ENCODE measurements at places on chromosomes 16 and 17.

- no peaks in the 10 kb centered on the region for H3K27me3 ChIP-seq
- no peak overlapping the region for H3K27ac ChIP-seq
- DNase-seq, result no peak
- no peaks in the 10 kb centered on the region for H3K4me1 ChIP-seq
These were observed 29.4 kb downstream of the C16orf87 start for GRCh38 chr16:46801428-46802049.

GRCh38 chr17:46958041-46958591 lies 20.9 kb downstream of the RPRML start:
- no peak overlapping the region for H3K27ac ChIP-seq
- no peak for DNase-seq
- no peak overlapping the region for H3K4me3 ChIP-seq
- no peaks in the 10 kb centered on the region for H3K4me1 ChIP-seq
- H3K36me3 ChIP-seq, result peaks cover 3% of the 10 kb centered on the region

DNA sequence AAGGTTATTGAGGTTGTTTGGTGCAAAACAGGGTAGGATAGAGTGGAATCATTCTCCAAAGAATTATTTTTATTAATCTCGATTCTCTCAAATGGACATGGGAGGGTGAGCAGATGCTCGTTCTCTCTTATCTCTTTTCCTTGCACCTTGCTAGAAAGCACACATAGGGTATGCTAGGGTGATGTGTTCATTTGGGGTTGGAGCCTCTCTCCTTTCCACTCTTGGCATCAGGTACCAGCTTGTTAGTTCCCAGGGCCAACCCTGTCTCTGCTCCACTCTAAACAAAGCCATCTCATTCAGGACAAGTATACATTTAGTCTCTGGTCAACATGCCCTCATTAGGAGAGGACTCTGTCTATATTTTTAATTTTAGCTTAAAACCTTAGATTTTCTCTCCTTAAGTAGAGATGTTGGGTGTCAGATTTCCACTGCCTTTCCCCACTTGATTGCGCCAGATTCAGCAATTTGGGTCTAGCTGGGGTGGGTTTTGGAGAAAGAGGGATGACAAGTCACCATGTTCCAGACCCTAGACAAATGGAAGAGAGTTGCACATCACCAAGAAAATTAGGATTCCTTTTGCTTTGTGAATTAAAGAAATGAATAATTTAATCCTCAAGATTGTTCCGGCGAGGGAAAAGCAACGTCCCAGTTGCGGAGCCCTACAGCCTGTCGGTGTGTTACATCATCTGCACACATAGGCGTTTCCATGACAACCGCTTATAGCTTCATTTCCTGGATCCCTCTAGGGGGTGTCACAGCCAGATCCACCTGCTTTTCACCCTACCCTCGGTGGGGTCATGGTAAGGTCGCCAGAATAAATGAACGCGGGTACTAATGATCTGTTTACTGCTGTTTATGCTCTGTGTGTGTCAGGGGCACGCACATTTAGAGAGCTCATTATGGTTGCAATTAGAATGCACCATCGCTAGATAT lies 41.6 kb downstream of the SNX11 start:
- H3K27me3 ChIP-seq, result no peaks in the 10 kb centered on the region
- no peak for DNase-seq
- H3K4me3 ChIP-seq, result no peak overlapping the region
- peaks cover 40% of the 10 kb centered on the region for H3K36me3 ChIP-seq

DNA sequence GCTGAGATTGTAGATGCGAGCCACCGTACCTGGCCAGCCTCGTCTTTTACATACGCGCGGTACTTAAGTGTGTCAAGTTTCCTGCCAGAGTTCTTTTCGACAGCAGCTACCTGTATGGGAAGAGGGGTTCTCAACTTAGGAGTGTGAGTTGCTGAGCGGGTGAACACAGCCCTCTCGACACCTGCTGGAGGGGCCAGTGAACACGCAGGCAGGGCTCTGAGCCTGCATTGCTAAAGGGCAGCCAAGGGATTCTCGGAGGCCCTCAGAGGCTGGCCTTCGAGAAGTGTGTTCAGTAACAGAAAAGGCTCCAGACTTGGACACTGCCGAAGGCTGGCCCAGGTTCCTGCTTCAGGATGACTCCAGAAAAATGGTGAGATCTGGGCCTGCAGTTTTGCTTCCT lies 6.1 kb downstream of the ZC3H18 start:
- H3K36me3 ChIP-seq, result peaks cover 53% of the 10 kb centered on the region
- H3K27ac ChIP-seq, result no peak overlapping the region
- no peaks in the 10 kb centered on the region for H3K27me3 ChIP-seq

- no peak overlapping the region for H3K4me3 ChIP-seq
- no peaks in the 10 kb centered on the region for H3K27me3 ChIP-seq
- no peak overlapping the region for H3K27ac ChIP-seq
- H3K4me1 ChIP-seq, result no peaks in the 10 kb centered on the region
- DNase-seq, result no peak
These were observed 36.2 kb upstream of the DNAH17 start for GRCh38 chr17:78613416-78613815.

GRCh38 chr17:31834448-31834847 lies 24.6 kb downstream of the COPRS start:
- no peak overlapping the region for H3K27ac ChIP-seq
- no peaks in the 10 kb centered on the region for H3K4me1 ChIP-seq
- no peak overlapping the region for H3K4me3 ChIP-seq
- no peaks in the 10 kb centered on the region for H3K27me3 ChIP-seq
- no peaks in the 10 kb centered on the region for H3K36me3 ChIP-seq
- DNase-seq, result no peak

DNA sequence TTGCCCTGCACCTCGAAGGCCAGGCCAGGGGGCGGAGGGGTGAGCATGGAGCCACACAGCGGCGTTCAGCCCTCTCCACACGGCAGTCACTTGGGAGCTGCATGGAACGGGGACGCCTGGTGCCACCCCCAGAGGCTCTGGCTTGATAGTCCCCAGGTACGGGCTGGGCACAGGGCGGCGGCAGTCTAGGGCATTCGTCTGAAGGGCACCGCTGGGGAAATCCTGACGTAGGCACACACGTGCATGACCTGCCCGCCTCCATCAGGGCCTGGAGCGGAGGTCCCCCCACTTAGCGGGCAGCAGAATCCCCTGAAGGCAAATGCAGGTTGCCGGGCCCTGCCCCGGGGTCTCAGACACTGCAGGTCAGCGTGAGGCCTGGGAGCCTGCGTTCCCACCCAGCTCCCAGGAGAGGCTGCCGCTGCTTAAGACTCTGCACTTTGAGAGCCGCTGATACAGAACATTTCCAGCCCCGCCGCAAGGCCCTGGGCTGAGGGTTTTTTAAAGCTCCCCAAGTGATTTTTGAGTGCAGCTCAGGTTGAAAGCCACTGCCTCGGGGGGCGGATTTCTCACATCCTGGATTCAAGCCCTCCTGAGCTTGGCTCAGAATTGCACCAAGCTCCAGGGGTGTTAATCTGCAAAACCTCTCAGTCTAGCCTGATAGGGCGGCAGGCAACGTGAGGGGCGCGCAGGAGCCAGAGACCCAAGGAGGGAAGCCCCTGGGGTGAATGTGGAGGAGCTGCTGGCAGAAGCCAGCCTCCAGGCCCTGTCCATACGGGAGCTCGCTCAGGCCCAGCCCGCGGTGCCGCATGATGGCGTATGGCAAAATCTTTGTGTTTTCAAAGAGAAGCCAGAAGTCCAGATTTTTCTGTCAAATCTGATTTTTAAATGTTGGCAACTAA lies 182.3 kb upstream of the GSE1 start:
- no peak overlapping the region for H3K27ac ChIP-seq
- H3K4me3 ChIP-seq, result no peak overlapping the region
- no peaks in the 10 kb centered on the region for H3K27me3 ChIP-seq

DNA sequence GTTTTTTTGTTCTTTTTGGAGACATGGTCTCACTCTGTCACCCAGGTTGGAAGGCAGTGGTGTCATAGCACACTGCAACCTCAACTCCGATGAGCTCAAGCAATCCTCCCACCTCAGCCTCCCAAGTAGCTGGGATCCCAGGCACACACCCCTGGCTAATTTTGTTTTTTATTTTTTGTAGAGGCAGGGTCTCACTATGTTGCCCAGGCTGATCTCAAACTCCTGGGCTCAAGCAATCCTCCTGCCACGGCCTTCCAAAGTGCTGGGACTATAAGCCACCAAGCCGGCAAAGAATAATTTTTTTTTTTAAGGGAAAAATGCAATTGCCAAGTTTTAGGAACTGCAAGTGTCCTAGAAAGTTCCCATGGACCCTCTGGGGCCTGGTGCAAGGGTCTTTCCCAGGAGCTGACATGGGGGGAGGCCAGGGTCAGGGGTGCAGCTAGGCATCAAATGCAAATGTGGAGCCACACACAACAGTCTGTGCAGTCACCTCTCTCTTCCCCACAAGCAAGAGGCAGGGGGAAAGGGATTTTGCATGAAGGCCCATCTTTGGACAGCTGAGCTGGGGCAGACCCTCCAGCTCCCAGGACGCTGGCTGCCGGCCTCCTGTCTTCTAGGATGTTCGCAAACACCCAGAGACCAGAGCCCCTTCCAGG lies 20.1 kb upstream of the BCAR1 start:
- DNase-seq, result no peak
- no peak overlapping the region for H3K4me3 ChIP-seq
- no peaks in the 10 kb centered on the region for H3K27me3 ChIP-seq
- no peak overlapping the region for H3K27ac ChIP-seq

DNA sequence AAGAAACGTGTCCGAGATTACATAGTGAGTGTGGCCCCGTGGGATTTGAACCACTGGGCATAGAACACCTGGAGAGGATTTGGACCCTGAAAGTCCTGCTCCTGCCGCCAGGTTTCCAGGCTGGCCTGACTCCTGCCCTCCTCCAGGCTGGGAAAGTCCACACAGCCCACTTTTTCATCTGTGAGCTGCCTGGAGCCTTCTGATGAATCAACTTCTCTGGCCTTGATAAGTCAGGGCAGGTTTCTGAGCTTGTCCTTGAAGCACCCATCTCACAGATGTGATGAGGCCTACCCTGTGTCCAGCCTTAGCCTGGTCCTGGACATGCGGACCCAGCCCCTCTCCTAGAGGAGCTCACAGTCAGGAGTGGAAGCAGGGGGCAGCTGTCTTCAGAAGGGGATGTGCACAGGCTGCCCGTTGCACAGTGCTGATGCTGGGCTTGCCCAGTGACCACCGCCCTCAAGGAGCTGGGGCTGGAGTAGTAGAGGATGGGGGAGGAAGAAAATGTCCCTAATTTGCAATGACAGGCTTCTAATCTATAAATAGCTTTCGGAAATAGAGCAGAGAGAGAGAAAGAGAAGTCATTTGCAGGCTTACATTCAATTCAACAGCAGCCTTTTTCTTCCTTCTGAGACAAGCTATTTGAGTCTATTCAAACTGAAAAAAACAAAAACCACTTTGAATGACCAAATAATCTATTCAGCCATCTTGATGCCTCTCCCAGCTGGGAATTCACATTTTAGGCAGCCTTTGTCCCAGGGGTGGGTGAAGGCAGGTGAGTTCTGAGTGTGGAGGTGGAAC lies 73.5 kb upstream of the DNAJA2 start:
- H3K4me3 ChIP-seq, result no peak overlapping the region
- no peaks in the 10 kb centered on the region for H3K27me3 ChIP-seq
- H3K36me3 ChIP-seq, result no peaks in the 10 kb centered on the region
- no peak for DNase-seq

DNA sequence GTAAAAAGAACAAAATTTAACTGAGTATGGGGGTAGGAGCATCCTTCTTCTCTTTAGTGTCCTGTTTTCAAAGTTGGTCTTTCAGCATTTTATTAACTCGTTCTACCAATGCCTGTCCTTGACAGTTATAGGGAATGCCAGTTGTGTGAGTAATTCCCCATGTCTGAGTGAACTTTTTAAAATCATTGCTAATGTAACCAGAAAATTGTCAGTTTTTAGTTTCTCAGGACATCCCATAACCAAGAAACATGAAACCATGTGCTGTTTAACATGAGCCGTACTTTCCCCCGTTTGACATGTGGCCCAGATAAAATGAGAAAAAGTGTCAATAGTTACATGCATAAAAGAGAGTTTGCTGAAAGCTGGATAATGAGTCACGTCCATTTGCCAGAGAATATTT lies 71.4 kb upstream of the ARL4D start:
- no peak overlapping the region for H3K27ac ChIP-seq
- H3K36me3 ChIP-seq, result no peaks in the 10 kb centered on the region
- no peaks in the 10 kb centered on the region for H3K27me3 ChIP-seq

- no peaks in the 10 kb centered on the region for H3K36me3 ChIP-seq
- no peaks in the 10 kb centered on the region for H3K27me3 ChIP-seq
These were observed 141.8 kb downstream of the PITPNC1 start for GRCh38 chr17:67518876-67519275.

DNA sequence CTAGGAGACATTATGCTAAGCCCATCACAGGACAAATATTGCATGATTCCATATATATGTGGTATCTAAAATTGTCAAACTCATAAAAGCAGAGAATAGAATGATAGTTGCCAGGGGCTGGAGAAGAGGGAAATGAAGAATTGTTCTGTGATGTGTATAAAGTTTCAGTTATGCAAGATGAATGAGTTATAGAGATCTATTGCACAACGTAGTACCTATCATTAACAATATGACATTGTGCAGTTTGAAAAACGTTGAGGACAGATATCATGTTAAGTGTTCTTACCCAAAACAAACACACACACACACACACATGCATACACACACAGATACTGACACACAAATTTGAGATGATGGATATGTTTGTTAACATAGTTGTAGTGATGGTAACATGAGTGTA lies 871.6 kb upstream of the GOT2 start:
- no peaks in the 10 kb centered on the region for H3K27me3 ChIP-seq
- H3K4me3 ChIP-seq, result no peak overlapping the region
- no peaks in the 10 kb centered on the region for H3K4me1 ChIP-seq
- no peak overlapping the region for H3K27ac ChIP-seq

GRCh38 chr16:4002121-4002520 lies 114.1 kb downstream of the ADCY9 start:
- no peaks in the 10 kb centered on the region for H3K27me3 ChIP-seq
- H3K4me3 ChIP-seq, result no peak overlapping the region
- H3K4me1 ChIP-seq, result peaks cover 4% of the 10 kb centered on the region
- DNase-seq, result no peak
- no peaks in the 10 kb centered on the region for H3K36me3 ChIP-seq

- peaks cover 9% of the 10 kb centered on the region for H3K4me1 ChIP-seq
- H3K36me3 ChIP-seq, result no peaks in the 10 kb centered on the region
- H3K4me3 ChIP-seq, result peak overlapping the region; percentile 90
- DNase-seq, result no peak
These were observed 66.8 kb downstream of the KPNA2 start for GRCh38 chr17:68102318-68102758.

GRCh38 chr17:78783711-78784324 lies 1.7 kb upstream of the CYTH1 start:
- DNase-seq, result no peak
- peaks cover 34% of the 10 kb centered on the region for H3K4me1 ChIP-seq
- H3K4me3 ChIP-seq, result no peak overlapping the region
- H3K27me3 ChIP-seq, result no peaks in the 10 kb centered on the region
- no peaks in the 10 kb centered on the region for H3K36me3 ChIP-seq
- H3K27ac ChIP-seq, result no peak overlapping the region

GRCh38 chr17:78387977-78388941 lies 9.8 kb downstream of the PGS1 start:
- no peaks in the 10 kb centered on the region for H3K27me3 ChIP-seq
- no peak for DNase-seq
- H3K36me3 ChIP-seq, result peaks cover 5% of the 10 kb centered on the region
